ENCODE measurements at places on chromosomes 11 and 22. TPM values are rescaled to one million over a fixed set of nuclear protein-coding genes. Genes with fewer than 3 reads are reported as not detected.

DNA sequence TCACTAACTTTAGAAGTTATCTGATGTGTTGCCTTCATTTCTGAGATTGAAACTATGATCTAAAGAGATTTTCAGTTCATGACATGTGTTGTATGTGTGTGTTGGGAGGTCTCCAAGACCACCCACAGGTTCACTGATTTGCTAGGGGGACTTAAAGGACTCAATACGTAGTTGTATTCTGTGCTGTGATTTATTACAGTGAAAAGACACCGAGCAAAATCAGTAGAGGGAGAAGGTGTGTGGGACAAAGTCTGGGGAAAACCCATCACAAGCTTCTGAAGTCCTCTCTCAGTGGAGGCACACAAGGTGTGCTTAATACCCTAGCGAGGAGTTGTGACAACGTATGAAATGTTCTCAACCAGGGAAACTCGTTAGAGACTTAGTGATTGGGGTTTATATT is 35.6 kb downstream of the RNF169 start:
- DNase-seq: no peak
- H3K36me3 ChIP-seq: no peaks in the 10 kb centered on the region
- no peak overlapping the region for H3K4me3 ChIP-seq
- peaks cover 24% of the 10 kb centered on the region for H3K4me1 ChIP-seq

DNA sequence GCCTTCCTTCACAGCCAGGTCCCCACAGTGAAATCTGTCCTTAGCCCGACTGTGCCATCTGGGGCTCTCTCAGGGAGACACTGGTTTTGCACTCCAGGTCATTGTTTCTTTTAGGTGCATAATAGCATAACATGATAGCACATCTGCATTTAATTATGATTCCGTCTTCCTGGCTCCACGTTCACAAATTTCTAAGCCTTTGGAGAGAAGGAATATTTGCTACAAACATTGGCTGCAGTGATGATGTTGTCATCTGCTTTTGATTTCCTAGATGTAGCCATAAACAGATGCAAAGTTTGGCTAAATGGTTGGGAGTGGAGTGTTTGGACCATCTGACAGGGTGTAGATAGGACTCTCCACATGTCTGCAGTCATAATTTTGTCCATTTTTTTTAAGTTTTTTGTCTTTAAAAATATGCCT is 12.0 kb upstream of the CAT start:
- no peak overlapping the region for H3K27ac ChIP-seq
- H3K4me3 ChIP-seq: no peak overlapping the region
- DNase-seq: no peak
- no peaks in the 10 kb centered on the region for H3K4me1 ChIP-seq
- no peaks in the 10 kb centered on the region for H3K36me3 ChIP-seq
- H3K27me3 ChIP-seq: peaks cover 8% of the 10 kb centered on the region

GRCh38 chr11:65246506-65246905 is 15.3 kb upstream of the POLA2 start:
- no peaks in the 10 kb centered on the region for H3K4me1 ChIP-seq
- DNase-seq: no peak
- H3K27me3 ChIP-seq: no peaks in the 10 kb centered on the region
- H3K27ac ChIP-seq: no peak overlapping the region
- H3K4me3 ChIP-seq: no peak overlapping the region
- no peaks in the 10 kb centered on the region for H3K36me3 ChIP-seq

- H3K27ac ChIP-seq: no peak overlapping the region
- no peaks in the 10 kb centered on the region for H3K27me3 ChIP-seq
- H3K4me1 ChIP-seq: peaks cover 31% of the 10 kb centered on the region
- no peak overlapping the region for H3K4me3 ChIP-seq
These were observed 55.6 kb upstream of the LYVE1 start for GRCh38 chr11:10623797-10624761.

GRCh38 chr11:68550485-68550817 is 89.9 kb downstream of the PPP6R3 start:
- no peak overlapping the region for H3K27ac ChIP-seq
- no peak overlapping the region for H3K4me3 ChIP-seq
- no peak for DNase-seq

GRCh38 chr22:48320683-48321451 is 1506.8 kb downstream of the BRD1 start:
- no peaks in the 10 kb centered on the region for H3K4me1 ChIP-seq
- no peak overlapping the region for H3K27ac ChIP-seq
- H3K27me3 ChIP-seq: no peaks in the 10 kb centered on the region

DNA sequence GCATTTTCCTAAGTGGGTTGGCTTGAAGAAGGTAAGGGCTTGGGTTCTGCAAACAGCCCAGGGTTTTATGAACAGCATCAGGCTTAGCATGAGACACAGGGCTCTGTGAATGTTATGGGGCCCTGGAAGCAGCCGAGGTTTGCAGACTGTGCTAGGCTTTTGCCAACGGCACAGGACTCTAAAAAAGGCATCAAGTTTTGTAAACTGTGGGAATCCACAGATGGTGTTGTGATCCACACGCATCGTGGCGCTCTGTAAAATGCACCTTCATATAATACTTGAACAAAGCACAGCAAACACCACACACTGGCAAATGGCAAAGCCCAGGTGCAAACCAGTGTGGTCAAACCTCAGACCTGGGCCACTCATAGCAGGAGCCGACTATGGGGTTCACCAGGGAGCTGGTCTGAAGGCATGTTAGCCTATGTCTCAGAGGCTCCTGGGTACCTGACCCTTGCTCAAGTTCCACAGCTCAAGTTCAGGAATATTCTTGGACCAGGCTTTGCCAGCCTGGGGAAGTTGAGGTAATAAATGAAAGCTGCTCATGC is 2.4 kb upstream of the SLCO2B1 start:
- H3K36me3 ChIP-seq: no peaks in the 10 kb centered on the region
- H3K27me3 ChIP-seq: peaks cover 4% of the 10 kb centered on the region
- no peak overlapping the region for H3K27ac ChIP-seq
- peaks cover 9% of the 10 kb centered on the region for H3K4me1 ChIP-seq
- H3K4me3 ChIP-seq: no peak overlapping the region

DNA sequence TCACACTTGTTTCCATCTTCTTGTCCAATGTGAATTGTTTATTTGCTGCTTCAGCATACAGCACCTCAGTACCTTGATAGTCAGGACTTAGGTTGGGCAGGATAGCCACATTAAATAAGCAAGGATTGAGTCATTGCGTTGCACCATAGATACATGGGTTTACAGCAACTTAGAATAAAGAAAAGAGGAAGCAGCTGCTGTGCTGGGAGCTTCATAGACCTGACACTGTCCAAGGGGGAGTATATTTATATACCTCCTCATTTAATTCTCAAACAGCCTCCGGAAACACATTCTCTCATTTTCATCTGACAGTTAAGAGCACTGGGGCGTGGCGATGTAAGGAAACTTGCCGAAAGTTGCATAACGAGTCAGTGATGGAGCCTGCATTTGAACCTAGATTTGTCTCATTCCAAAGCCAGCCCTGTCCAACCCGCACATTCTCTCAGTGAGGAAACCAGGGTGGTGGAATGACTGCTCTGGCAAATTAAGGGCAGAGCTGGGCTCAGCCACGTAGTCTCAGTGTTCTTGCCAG is 42.2 kb downstream of the UBASH3B start:
- peak overlapping the region; percentile 77 for H3K27ac ChIP-seq
- H3K27me3 ChIP-seq: no peaks in the 10 kb centered on the region
- H3K4me3 ChIP-seq: peak overlapping the region; percentile 8
- H3K4me1 ChIP-seq: peaks cover 84% of the 10 kb centered on the region
- DNase-seq: peak; percentile 72
- no peaks in the 10 kb centered on the region for H3K36me3 ChIP-seq

- H3K4me1 ChIP-seq: no peaks in the 10 kb centered on the region
- no peaks in the 10 kb centered on the region for H3K36me3 ChIP-seq
- H3K27me3 ChIP-seq: no peaks in the 10 kb centered on the region
- H3K27ac ChIP-seq: no peak overlapping the region
These were observed 346.8 kb upstream of the NARS2 start for GRCh38 chr11:78921509-78921908.

- H3K27me3 ChIP-seq: peaks cover 33% of the 10 kb centered on the region
- no peak overlapping the region for H3K4me3 ChIP-seq
- H3K4me1 ChIP-seq: peaks cover 9% of the 10 kb centered on the region
- no peak overlapping the region for H3K27ac ChIP-seq
- DNase-seq: no peak
These were observed 95.3 kb upstream of the FGF3 start for GRCh38 chr11:69914286-69915150.

GRCh38 chr22:23278883-23279675 is 98.8 kb downstream of the BCR start:
- H3K36me3 ChIP-seq: peaks cover 60% of the 10 kb centered on the region
- peak overlapping the region; percentile 1 for H3K27ac ChIP-seq
- peaks cover 21% of the 10 kb centered on the region for H3K4me1 ChIP-seq
- H3K27me3 ChIP-seq: no peaks in the 10 kb centered on the region
- DNase-seq: no peak

- H3K36me3 ChIP-seq: no peaks in the 10 kb centered on the region
- H3K27me3 ChIP-seq: no peaks in the 10 kb centered on the region
- no peaks in the 10 kb centered on the region for H3K4me1 ChIP-seq
These were observed 289.1 kb upstream of the SORL1-AS1 start for GRCh38 chr11:121741761-121742361.

GRCh38 chr11:62129590-62130282 is 5.9 kb downstream of the INCENP start:
- H3K27ac ChIP-seq: no peak overlapping the region
- peaks cover 38% of the 10 kb centered on the region for H3K36me3 ChIP-seq
- H3K4me3 ChIP-seq: no peak overlapping the region
- peaks cover 18% of the 10 kb centered on the region for H3K4me1 ChIP-seq

DNA sequence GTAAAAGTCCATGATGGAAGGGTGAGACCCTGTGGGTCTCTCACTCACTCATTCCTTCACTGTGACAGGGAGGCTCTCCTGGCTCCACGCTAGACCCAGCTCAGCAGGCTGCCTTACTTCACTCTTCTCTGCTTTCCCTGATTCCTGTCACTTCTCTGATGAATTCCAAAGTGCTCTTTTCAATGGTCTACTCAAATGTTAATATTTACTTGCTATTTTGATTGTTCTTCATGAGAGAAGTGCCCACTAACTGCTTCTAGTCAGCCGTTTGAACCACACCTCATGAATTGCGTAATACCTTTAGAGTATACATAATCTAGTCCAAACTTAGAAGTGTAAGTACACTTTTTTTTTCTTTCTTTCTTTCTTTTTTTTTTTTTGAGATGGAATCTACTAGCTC is 1350.2 kb upstream of the RAG2 start:
- no peak overlapping the region for H3K4me3 ChIP-seq
- H3K27ac ChIP-seq: no peak overlapping the region
- no peaks in the 10 kb centered on the region for H3K36me3 ChIP-seq
- DNase-seq: no peak
- no peaks in the 10 kb centered on the region for H3K4me1 ChIP-seq

- H3K4me3 ChIP-seq: peak overlapping the region; percentile 39
- peaks cover 41% of the 10 kb centered on the region for H3K4me1 ChIP-seq
- H3K27ac ChIP-seq: no peak overlapping the region
- peaks cover 95% of the 10 kb centered on the region for H3K27me3 ChIP-seq
These were observed 133.0 kb upstream of the C11orf58 start for GRCh38 chr11:16605389-16605893.

DNA sequence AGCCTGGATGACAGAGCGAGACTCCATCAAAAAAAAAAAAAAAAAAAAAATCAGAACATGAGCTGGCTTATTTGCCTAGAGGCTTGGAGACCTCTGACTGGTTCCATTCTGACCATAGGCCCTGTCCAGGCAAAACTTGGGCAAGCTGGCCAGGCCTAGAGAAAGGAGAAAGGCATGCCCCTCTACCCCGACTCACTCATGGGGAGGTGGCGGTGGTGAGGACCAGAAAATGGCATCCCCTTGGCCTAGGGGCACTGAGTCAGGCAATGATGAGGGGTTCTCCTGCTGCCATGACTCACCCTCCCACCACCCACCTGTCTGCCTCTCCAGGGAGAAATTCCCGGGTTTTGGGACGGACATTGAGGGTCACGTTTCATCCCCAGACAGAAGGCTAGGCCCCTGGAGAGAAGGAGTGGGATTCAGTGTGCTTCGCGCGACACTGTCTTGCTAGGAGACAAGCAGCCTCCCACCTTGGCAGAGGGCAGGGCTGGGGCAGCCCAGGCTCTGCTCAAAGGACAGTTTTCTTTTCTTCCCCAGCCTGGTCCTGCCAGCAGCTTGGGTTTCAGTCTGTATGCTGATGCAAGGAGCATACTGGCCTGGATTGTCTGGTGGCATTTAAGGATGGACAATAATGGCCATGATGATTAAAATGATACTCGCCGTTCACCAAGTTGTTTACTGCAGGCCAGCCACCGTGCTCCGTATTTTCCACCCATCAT is 17.2 kb downstream of the TOB2 start:
- peaks cover 39% of the 10 kb centered on the region for H3K36me3 ChIP-seq
- H3K4me1 ChIP-seq: peaks cover 13% of the 10 kb centered on the region
- DNase-seq: no peak
- H3K27ac ChIP-seq: no peak overlapping the region
- H3K27me3 ChIP-seq: no peaks in the 10 kb centered on the region

DNA sequence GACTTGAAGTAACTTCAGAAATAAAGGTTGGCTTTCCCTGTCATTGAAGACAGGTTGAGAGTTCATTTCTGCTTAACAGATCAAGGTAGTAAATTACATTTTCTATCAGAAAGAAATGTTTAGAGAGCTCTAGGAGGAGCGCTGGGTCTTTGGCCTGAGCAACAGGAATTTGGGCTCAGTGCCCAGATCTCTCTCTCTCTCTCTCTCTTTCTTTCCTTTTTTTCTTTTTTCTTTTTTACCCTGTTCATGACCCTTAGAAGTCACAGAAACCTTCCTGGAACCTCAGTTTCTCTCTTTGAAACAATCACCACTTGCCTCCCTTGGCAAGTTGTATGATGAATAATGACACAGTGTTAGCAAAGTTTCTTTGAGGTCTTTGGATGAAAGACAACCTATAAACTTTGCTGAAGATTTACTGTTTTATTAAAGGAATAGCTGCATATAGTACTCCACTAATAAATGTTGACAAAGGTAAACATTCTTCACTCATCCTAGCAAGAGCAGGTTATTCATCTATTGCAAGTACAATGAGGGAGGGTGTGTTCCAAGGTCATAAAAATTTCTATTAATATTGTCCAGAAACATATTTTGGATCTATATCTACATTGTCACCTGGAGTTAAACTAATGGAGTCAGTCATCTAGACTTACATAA is 35.5 kb upstream of the RASSF10 start:
- peaks cover 6% of the 10 kb centered on the region for H3K27me3 ChIP-seq
- H3K4me1 ChIP-seq: no peaks in the 10 kb centered on the region
- no peak overlapping the region for H3K4me3 ChIP-seq
- no peak overlapping the region for H3K27ac ChIP-seq
- DNase-seq: no peak

The MMP11 gene
- total RNA-seq: 2.3 TPM

The SLC1A2 gene
- not detected for total RNA-seq

The CALCA gene
- total RNA-seq: not detected

The SLC6A5 gene
- not detected for total RNA-seq

The KMT2A gene
- 135 TPM for total RNA-seq

The LRRC32 gene
- total RNA-seq: 1.8 TPM

The IL10RA gene
- total RNA-seq: 203 TPM

The LRRN4CL gene
- total RNA-seq: not detected

The MRPL17 gene
- 12.3 TPM for total RNA-seq

The SYT7 gene
- total RNA-seq: not detected

The FXYD6 gene
- not detected for total RNA-seq

The MS4A6E gene
- not detected for total RNA-seq

The ANKRD42 gene
- 10.0 TPM for total RNA-seq

The RNF26 gene
- total RNA-seq: 18.3 TPM

The APOBEC3G gene
- total RNA-seq: 18.8 TPM

The UBQLN3 gene
- total RNA-seq: 0.08 TPM
